ENCODE measurements at places on chromosomes 5 and 9. TPM values are rescaled to one million over a fixed set of nuclear protein-coding genes. Genes with fewer than 3 reads are reported as not detected.

The SPINK4 gene
- polyA plus RNA-seq = 2.1 TPM

DNA sequence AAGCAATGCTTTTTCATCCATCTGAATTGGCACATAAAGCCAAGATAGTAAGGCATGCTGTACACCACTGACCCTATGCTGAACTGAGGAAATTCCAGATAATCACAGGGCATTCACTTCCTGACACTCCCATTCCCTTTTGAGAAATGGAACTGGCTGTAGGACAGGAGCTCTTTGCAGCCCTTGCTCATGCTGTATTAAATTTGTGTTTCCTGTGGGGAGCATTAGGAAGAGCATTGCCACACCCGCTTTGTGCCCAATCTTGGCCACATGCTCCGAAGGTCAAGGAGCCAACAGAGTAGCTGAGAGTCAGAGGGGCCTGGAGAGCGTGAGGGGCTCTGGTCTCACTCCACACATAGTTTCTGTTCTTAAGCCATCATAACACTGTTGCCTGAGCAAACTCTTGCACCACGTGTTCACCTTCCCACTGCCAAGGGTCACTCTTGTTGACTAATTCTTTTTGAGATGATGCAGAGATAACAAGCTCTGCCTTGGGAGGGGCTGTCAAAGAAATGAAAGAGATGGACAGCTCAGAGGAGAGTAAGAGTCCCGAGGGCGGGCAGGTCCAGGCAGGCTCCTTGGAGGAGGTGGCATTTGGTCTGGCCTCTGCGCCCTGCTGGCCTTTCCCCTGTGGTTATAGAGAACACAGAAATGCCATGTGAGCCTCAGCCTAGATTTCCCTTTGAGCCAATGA, 31.7 kb upstream of the ARAP3 start:
- H3K4me3 ChIP-seq = no peak overlapping the region
- no peaks in the 10 kb centered on the region for H3K4me1 ChIP-seq
- no peaks in the 10 kb centered on the region for H3K36me3 ChIP-seq
- H3K27me3 ChIP-seq = no peaks in the 10 kb centered on the region
- no peak for DNase-seq

DNA sequence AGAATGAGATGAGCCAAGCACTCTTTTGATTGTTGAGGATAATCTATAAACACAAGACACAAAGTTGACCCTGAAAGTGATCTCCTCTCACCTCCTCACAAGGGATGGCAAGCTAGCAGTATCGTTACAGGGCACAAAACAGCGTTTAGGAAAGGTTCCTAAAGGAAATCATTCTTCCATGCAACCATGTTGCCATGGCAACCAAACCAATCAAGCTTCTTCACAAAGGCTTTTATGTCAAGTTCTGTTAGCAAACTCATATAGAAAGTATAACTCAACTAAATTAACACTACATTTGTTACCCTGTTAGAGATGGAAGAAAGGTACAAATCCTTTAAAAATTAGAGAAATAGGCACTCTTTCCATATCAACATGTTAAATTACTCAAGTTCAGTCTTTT, 1016.8 kb upstream of the DMAC1 start:
- no peak for DNase-seq
- no peaks in the 10 kb centered on the region for H3K36me3 ChIP-seq
- H3K27ac ChIP-seq = no peak overlapping the region

The FSD1L gene
- 1.6 TPM for polyA plus RNA-seq

GRCh38 chr9:2919347-2919746, 75.5 kb upstream of the PUM3 start:
- no peaks in the 10 kb centered on the region for H3K27me3 ChIP-seq
- H3K27ac ChIP-seq = no peak overlapping the region
- no peak overlapping the region for H3K4me3 ChIP-seq
- H3K36me3 ChIP-seq = no peaks in the 10 kb centered on the region

GRCh38 chr5:95334900-95335538, 50.1 kb upstream of the MCTP1 start:
- H3K4me1 ChIP-seq = no peaks in the 10 kb centered on the region
- H3K4me3 ChIP-seq = no peak overlapping the region
- H3K36me3 ChIP-seq = no peaks in the 10 kb centered on the region
- no peak for DNase-seq
- H3K27ac ChIP-seq = no peak overlapping the region
- no peaks in the 10 kb centered on the region for H3K27me3 ChIP-seq

The PCA3 gene
- polyA plus RNA-seq = 0.09 TPM

GRCh38 chr9:28735738-28736342, 1162.6 kb upstream of the C9orf72 start:
- H3K27ac ChIP-seq = no peak overlapping the region
- no peaks in the 10 kb centered on the region for H3K27me3 ChIP-seq
- H3K4me3 ChIP-seq = no peak overlapping the region
- no peaks in the 10 kb centered on the region for H3K4me1 ChIP-seq

Measured in thymus (tissue), 14 donors.